Suppressor macrophage treated with lipopolysaccharide for 1 hour (primary cell): ENCODE measurements at places on chromosomes 3 and 15.

DNA sequence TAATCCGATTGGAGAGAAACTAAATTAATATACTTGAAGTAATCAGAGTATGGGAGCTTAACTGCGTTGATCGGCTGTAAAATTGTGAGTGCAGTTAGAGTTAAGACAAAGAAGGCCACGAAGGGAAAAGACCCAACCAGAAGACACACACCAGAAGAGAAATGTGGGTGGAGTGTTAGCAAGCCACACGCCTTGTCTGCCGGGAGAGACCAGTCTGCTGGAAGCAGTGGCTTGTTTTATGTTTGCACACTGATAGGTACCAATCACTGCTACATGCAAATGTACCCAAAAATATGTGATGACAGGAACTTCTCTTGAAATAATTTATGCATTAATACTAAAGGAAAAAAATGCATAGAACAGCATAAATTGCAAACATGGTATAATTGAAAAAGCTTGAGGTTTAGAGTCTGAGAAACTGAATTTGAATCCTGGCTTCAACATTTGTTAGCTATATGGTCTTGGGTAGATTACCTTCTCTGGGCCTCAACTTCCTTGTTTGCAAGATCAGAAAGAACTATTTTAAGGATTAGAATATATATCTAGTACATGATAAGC, 23.1 kb downstream of the EEFSEC start:
- no peak for DNase-seq

GRCh38 chr15:69093127-69093526, 67.3 kb upstream of the GLCE start:
- peak; percentile 28 for DNase-seq

DNA sequence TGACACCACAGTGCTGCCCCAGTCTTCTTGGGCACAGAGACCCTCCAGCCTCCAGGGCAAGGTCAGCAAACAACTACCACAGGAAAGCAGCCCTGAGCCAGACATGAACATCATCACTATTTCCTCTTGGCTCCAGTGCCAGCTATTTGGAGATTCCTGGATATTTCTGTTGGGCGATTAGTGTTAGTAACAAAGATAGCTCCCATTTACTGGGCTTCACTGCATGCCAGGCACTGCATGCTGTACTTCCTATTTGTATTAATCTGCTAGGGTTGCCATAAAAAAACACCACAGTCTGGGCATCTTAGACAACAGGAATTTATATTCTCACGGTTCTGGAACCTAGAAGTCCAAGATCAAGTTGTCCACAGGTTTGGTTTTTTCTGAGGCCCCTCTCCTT, 255.1 kb upstream of the STT3B start:
- no peak for DNase-seq

- DNase-seq = no peak
These were observed 144.4 kb downstream of the CHST2 start for GRCh38 chr3:143263852-143264513.

- DNase-seq = no peak
These were observed 53.2 kb upstream of the FSTL1 start for GRCh38 chr3:120503727-120504616.

DNA sequence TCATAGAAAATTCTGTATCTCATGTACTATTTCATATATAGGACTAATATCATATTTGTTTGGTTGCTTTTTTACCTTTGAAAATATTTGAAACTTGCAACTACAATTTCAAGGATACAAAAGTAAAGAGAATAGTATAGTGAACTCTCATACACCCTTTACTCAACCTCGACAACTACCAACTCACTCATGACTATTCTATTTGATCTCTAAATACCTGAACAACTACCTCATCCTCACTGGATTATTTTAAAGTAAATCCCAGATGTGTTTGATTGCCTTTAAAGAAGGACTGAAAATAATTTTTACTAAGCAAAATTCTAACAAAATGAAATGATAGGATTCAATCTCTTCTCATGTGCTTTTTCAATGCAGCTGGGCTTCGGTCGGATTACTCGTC, 12.1 kb downstream of the TMPRSS7 start:
- no peak for DNase-seq

- DNase-seq = no peak
These were observed 1.1 kb upstream of the CD200R1 start for GRCh38 chr3:112976001-112976400.

- no peak for DNase-seq
These were observed 365 bp upstream of the PDCD6IP start for GRCh38 chr3:33798113-33798417.

- DNase-seq = no peak
These were observed 67.4 kb upstream of the FOXB1 start for GRCh38 chr15:59936741-59937140.

GRCh38 chr15:88812133-88812532, 8.9 kb downstream of the ACAN start:
- no peak for DNase-seq

DNA sequence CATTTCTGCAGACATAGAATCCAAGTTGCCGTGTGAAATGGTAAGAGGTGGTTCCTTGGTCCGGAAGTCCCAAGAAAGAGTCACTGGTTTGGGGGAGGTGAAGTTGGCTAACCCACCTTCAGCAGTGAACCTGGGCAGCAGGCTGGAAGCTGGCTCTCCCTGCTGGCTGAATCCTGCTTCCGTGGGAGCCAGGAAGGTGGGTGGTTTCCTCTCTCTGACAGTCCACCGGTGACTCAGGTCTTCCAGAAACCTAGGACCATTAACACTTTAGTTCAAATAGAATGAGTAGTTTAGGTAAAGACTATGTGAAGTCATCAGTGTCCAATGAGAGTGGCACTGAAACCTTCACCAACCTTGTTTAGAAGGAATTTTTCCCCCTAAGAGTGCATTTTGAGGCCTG, 87.4 kb upstream of the CACNA2D3 start:
- DNase-seq = no peak

- no peak for DNase-seq
These were observed 39.8 kb downstream of the TUSC7 start for GRCh38 chr3:116749388-116749787.

DNA sequence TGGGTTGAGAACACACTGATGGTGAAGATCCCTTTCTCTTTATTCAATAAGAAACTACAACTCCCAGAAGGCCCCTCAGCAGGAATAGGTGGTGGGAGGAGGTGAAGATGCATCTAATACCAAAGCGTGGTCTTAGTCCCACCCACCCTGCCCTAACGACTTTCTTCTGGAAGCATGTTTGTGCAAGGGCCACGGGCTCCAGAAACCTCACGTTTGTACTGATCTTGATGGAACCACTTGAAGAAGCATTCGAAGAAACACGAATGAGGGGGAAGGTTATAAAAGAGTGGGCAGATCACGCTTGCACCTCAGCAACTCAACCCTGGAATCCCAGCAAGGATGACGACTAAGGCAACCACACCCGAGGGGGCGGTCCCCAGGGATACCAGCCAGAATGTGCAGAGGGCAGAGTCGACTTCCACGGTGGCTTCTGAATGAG, 10.6 kb upstream of the SLC25A36 start:
- DNase-seq = no peak

DNA sequence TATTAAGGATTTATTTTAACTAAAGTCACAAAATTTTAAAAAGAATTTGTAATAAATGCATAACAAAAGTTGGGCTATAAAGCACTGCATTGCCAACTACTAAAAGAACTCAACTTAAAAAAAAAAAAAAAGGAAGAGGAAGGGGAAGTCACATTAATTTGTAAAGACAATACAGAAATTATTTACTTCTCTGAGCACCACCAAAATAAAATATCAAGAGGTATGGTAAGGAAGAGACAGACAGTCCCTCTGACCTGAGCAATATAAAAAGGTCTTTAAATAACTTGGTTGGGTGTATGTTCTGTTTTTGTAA, 83.5 kb downstream of the UACA start:
- DNase-seq = no peak

DNA sequence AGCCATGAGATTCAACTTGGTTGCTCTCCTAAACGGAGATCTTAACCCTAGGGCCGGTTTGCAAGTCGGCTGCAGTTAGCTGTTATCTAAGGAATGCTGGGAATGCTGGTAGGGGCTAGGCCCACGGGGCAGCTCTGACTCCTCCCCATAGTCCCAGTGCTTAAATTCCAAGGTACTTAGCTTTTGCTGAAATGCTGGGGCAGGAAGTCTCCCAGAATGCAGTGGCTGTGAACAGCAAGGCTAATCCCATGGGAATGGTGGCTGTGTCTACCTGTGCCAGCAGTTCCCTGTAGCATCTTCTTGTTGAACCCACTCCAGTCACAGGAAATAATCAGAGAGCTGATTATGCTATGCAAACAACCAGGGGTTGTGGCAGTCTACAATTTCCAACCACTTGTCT, 102.5 kb upstream of the TJP1 start:
- DNase-seq = no peak

GRCh38 chr3:169363318-169364265, 299.9 kb downstream of the MECOM start:
- no peak for DNase-seq

DNA sequence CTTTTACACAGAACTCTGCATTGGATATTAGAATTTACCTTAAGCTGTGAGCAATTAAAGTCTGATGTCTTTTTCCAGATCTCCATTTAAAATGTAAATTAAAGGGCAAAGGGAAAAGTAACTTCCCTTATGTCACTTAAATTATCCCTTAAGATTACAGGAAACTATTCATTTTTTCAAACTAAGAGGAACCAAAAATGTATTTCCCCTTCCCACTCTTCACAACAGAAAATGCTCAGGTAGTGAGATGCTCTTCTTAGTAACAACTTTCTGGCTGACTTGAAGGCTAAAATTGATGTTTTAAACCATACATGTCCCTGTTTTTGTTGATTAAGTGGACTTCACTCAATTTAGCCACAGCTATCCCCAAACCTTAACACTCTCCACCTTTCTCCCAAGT, 17.6 kb downstream of the RSL24D1 start:
- peak; percentile 55 for DNase-seq

- no peak for DNase-seq
These were observed 179.8 kb downstream of the SNRPN start for GRCh38 chr15:25134546-25134945.

GRCh38 chr15:101252836-101253235, 988 bp upstream of the CHSY1 start:
- DNase-seq = peak; percentile 23

DNA sequence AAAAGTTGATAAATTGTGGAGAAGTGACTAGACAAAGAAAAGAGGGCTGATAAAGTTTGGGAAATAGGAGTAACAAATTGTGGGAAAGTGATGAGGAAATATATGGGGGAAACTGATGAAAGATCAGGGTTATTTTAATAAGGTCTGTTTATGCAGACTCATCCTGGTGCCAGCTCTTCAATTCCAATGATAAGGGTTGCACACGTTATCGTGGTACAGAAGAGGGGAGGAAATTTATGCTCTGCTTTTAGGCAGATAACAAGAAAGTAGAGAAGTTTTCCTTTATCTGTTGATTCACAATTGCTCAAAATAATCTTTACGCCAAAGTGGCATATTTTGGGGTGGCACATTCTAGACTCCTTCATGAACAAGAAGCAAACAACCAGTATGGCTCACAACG, 32.1 kb upstream of the LIPC start:
- DNase-seq = no peak

GRCh38 chr3:121786485-121786884, 36.9 kb upstream of the GOLGB1 start:
- no peak for DNase-seq

GRCh38 chr3:14405360-14406238, 3.2 kb downstream of the SLC6A6 start:
- peak; percentile 84 for DNase-seq
